NCI-H69 (cell line): ENCODE measurements at places on chromosomes 6 and 20.

DNA sequence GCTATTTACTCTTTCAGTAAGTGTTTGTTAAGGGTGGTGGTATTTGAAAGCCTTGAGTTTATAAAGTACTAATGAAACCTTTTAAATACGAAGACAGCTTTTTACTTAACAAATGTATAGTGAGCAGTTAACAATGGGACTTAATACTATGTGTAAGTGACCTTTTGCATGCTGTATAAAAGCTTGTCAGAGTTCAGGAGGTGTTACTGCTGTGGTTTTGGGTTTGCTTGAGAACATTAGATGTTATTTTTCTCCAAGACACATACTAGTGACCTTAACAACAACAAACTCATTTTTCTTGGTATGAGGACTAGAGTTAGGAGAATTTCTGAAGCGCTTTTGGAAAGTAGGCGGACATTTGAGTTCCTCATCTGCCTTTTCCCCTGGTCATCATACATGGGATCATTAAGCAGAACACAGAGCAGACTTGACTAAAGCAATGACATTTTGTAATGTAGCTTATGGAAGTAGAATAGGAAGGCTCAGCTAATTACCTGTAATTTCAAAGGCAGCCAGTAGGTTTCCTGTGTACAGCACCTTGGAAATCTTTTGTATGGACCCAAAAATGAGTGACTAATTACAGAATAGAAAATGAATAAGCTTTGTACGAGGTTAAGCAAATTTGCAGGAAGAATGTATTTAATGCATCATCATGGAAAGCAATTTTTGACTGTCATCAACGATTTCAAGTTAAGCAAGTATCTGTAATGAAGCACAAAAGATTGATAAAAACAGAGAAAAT, 14.1 kb downstream of the CDYL start:
- DNase-seq = peak; percentile 23

DNA sequence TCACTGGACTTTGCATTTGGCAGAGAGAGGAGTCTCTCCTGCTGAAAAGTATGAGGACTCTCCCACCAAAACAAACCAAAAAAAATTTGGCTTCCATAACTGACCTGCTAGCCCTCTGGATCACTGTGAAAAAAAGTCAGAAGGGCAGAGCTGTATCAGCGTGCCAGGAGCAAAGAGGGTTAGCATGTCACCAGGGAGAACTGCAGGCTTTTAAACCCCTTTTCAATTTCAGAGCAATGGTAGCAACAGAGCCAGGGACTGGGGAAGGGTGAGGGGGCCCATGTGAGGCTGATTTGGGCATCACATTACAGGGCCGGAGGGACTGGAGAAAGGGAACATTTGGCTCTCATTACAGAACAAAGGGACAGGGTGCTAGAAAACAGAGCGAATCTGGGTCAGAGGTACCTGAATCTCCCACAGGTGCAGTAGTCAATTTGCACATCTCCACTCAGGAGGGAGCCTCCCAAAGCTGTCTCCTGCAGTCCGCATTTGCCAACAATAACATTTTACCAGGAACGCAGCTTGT, 185.7 kb upstream of the EYA4 start:
- no peak for DNase-seq

GRCh38 chr20:12821249-12821648, 187.5 kb upstream of the SPTLC3 start:
- no peak for DNase-seq

GRCh38 chr20:41413169-41413568, 46.6 kb upstream of the EMILIN3 start:
- no peak for DNase-seq

DNA sequence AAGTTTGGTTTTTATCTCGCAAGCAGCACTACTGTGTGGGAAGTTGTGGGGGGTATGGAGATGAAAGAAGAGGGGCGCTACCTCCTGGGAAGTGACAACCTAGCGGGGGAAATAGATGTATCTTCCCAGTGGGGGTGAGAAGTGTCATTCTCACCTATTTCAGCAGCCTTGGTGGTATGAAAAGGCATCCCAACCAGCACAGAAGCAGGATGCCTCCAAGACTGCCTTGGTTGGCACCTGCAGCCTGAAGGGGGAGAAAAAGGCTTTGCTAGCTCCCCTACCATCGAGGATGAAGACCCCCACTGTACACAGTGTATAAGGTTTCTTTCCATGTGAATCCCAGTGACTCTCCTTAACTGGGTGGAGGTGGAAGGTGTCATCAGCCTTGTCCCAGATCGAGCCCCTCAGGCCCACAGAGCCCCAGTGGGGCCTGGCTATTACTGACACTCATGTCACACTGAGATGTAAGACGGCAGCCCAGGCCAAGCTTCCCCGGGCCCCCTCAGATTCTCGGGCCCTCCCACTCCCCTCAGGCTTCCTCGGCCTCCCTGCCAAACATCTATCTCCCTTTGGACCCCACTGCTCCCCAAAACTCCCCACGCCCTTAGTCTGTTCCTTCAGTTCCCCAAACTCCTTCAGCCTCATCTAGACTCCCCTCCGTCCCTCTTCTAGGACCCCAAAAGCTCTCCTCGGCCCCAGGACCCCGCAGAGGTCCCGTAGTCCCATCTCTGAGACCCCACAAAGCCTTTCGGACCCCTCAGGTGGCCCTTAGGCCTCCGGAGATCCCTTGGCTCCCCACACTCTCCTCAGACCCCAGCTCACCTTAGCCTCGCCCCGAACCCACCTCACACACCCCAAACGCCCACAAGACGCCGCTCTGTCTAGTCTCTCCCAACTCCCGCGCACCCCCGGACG, 688 bp downstream of the COMMD7 start:
- peak; percentile 37 for DNase-seq

- DNase-seq = peak; percentile 71
Observed at GRCh38 chr6:64128301-64129024, 492.9 kb downstream of the PHF3 start.

GRCh38 chr20:44448753-44449546, 26.7 kb upstream of the TTPAL start:
- peak; percentile 27 for DNase-seq

DNA sequence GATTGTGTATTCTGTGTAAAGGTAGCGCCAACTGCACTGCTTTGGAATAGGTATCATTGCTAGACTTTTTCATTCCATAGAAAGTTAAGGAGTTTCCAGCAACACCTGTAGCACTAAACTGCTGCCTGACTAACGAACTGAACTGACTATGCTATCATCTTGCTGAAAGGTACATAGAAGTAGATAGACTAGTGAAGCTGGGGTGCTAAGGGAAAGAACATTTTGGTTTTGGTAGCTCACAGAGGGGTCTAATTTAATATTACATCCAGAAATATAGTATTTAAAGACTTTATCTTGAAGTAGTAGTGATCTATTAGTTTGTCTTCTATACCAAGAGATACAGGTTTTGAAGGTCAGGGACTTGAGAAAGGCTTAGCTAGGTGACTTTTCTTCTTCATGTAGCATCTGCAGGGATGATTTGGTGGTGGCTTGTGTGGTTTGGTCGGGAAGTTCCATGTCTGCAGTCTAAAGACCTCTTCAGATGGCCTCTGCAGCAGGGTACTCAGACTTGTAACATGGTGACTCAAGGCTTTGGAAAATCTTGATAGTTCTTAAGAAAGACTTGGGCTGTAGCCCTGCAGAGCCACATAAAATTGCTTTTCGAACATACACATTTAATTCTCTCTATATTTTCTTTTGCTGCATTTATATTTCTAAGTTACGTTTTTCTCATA, 10.2 kb downstream of the SENP6 start:
- no peak for DNase-seq

- DNase-seq = peak; percentile 91
Observed at GRCh38 chr6:26183581-26184366, 96.5 kb downstream of the HFE start.

DNA sequence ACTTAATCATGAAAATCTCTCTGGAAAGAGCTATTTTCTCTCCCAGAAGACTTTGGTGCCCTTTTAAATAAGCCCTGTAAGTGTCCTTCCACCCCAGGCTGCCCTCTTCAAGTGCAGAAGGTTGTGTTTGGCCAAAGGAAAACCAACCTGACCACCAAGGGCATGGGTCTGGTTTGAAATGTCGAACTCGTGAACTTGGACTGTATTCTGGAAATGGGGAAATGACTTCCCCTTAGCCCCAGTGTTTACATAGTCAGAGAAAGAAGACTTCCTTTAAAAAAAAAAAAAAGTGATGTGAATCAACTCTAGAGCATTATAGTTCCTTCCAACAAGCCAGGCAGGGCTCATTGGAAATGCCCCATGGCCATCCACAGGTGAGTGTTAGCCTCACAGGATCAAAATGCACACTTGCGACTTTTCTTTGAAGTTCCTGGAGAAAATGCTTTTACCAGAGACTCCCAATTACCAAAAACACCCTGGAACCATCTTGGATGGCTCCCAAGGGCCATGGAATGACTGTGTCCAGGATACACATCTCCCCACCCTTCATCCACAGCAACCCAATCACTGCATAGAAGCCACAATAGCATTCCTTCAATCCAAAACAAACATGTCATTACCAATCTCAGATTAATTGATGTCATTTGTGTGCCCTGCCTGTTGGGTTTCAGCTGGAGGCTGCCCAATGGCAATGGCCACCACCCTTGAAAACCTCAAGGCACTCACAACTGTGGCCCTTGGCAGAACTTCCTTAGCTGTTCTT, 133.8 kb downstream of the CLIC5 start:
- no peak for DNase-seq

- peak; percentile 92 for DNase-seq
Observed at GRCh38 chr6:14728396-14729024, 517.4 kb upstream of the JARID2 start.

DNA sequence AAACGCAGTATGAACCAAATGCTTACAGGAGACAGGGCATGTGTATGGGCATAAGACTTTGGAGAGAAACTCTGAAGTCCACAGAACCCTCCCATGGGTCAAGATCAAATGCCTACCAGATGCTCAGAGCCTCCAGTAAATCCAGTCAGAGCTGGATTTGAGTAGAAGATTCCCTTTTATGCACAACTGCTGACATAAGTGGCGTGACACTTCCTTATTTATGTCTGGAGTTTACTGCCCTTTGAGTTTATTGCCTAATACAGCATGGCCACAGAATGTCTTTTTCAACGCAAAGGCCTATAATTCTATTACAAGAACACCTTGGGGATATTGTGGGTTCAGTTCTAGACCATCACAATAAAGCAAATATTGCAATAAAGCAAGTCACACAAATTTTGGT, 220.0 kb upstream of the FOXQ1 start:
- no peak for DNase-seq

DNA sequence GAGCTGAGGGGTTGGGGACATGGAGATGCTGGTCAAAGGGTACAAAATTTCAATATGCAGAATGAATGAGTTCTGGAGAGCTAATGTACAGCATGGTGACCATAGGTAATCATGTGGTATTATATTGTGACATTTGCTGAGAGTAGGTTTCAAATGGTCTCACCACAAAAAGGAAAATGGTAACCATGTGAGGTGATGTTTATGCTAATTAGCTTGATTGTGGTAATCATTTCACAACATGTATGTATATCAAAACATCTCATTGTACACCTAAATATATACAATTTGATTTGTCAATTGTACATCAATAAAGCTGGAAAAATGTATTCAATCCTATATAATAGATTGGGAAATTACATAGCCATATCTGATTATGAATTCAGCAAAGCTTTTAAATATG, 29.5 kb upstream of the TMEM14A start:
- DNase-seq = peak; percentile 66

DNA sequence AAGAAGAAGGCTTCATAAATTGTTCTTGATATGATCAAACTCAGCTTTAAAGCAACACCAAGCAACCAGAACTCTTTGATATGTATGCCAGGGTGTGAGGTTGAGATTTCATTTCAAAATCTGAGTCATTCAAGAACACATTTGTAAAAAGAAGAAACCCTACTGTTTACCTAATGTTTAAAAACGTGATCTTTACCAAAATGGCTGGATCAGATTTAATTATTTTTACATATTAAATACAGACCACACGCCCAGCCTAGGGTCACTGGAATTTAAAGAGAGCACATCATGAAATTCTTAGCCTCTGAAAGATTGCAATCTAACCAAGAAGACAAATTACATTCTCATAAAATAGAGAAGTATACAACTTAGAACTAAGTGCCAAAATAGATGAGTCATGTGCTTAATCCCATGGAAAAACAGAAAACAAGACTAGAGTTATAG, 206.8 kb upstream of the SMLR1 start:
- DNase-seq = no peak

GRCh38 chr6:33276581-33276863, 401 bp upstream of the B3GALT4 start:
- DNase-seq = no peak

- no peak for DNase-seq
Observed at GRCh38 chr6:169396554-169397163, 143.0 kb upstream of the THBS2 start.

GRCh38 chr20:61982191-61982950, 83.3 kb downstream of the TAF4 start:
- DNase-seq = no peak
